ENCODE measurements at places on chromosomes 7 and 10.
A peak's percentile ranks its signal among the peaks of the same experiment; 100 is the strongest.

GRCh38 chr10:30528429-30528786 is 94.4 kb downstream of the MAP3K8 start:
- DNase-seq, result no peak

DNA sequence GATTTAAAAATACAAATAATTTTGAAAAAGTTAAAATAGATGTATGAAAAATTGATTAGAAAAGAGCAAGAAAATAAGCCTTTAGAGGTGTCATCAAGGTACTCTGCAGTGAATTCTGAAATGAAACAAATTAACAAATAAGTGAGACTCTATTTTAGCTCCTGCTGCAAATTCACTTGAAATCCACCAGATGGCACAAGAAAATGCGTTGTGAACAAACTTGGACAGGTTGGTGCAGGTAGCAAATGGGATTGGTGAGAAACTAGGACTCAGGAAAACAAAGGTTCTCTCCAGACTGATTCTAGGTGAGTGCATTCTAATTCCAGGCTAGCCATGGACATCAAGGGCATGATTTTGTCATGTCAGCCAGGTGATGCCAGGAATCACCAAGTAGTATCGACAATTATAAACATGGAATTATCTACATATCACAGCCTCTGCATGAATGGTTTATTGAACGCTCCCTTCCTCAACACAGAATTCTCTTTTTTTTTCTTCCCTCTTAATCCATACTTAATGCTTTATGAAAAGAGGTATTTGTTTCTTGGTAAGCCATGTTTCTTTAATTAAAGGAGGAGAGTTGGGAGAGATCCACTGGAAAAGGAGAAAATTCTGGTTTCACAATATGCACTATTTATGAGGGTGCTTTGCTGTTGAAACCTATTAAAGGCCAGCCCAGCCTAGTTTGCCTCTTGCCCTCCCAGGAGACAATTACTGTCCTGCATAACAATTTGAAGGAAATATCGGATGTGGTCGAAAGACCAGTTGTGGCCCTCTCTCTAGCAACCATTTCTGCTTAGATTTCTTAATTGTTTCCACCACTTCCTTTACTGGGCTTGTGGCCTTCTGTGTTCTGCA is 118.1 kb downstream of the ZNF365 start:
- no peak for DNase-seq

- DNase-seq, result no peak
These were observed 133.0 kb upstream of the PCBD1 start for GRCh38 chr10:71021402-71021801.

DNA sequence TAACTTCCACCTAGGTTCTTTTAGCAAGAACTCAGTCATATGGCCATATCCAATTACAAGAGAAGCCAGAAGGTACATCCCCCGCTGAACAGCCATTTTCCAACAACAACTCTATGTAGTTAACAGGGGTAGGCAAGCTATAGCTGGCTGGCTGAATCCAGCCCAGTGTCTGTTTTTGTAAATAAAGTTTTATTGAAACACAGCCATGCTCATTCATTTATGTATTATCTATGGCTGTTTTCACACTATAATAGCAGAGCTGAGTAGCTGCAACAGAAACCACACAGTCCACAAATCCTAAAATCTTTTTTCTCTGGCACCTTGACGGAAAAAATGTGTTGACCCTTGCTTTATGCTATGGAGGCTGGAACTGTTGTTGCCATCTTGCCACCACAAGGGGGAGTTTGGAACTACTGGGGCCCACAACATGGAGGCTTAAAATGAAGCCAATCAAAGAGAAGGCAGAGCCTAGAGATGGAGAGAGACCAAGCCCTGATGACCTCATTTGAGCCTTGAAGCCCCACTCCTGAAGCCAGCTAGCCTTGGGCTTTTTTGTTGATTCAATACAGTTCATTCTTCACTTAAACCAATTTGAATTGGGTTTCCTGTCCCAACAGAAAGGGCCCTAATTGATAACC is 33.3 kb upstream of the XPNPEP1 start:
- DNase-seq, result peak; percentile 44

- DNase-seq, result no peak
These were observed 223.8 kb downstream of the ZMYND11 start for GRCh38 chr10:359093-359492.

DNA sequence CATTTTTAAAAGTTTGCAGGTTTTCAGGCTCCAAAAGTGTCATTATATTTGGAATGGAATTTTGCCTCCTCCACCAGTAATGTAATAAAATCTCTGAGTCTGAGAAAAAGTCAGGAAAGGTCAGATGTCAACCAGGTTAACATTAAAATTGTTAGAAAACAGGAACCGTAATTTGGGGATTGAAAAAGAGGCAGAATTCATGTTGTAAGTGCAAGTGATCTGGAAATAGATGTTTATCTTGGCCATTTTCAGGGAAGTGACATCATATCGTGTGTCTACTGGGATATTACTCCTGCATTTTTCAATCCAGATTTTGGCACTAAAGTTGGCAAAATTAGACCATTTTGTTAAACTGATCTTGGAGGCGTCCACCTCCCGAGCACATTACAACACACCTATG is 428.5 kb upstream of the MGMT start:
- DNase-seq, result no peak

DNA sequence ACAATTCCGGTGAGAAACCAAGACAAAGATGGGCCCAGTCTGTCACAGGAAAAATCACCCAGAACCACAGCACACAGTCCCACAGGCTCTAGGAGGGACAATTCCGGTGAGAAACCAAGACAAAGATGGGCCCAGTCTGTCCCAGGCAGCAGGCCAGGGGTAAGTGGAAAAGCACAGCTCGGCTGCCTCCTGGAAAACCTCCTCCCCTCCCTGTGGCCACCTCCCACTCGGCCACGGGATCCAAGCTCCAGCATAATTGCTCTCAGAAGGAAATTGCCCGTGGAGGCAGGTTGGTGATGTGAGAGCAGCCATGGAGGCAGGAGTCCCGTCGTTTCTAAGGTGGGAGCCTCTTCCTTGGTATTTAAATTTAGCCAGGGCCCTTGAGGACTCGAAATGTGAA is 95.7 kb downstream of the PLXNA4 start:
- DNase-seq, result no peak

DNA sequence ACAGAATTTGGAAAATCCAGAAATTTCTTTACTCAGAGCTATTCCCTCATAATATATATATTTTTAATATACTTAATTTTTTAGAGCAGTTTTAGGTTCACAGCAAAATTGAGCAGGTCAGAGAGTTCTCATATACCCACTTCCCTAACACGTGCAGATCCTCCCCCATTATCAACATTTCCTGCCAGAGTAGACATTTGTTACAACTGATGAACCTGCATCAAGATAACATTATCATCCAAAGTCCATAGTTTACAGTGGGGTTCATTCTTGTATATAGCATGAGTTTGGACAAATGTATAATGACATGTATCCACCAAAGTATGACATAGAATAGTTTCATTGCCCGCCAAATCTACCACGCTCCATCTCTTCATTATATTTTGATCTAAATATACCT is 170.0 kb downstream of the PTEN start:
- DNase-seq, result no peak

GRCh38 chr7:24718431-24718831 is 38.8 kb downstream of the GSDME start:
- no peak for DNase-seq

DNA sequence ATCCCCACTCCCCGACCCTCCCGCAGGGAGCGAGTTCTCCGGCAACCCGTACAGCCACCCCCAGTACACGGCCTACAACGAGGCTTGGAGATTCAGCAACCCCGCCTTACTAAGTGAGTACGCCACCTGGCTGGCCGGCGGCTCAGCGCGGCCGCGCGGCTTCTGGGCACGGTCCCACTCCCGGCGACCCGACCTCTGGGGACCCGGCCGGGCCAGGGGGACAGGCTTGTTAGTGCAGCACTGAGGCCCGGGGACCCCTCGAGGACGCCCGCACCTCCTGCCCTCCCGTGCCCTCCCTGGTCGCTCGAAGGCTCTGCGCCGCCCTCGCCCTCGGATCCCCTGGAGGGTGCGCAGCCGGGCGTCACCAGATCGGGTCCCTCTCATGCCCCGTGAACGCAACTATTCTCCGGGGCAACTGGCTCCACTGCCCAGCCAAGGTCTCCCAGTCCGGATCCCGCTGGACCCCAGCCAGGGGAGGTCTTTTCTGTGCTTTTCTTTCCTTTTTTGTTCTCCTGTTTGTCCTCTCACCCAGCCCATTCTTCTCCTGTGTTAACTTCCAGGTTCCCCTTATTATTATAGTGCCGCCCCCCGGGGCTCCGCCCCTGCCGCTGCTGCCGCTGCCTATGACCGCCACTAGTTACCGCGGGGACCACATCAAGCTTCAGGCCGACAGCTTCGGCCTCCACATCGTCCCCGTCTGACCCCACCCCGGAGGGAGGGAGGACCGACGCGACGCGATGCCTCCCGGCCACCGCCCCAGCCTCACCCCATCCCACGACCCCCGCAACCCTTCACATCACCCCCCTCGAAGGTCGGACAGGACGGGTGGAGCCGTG is 81.8 kb downstream of the PAX2 start:
- DNase-seq, result no peak

DNA sequence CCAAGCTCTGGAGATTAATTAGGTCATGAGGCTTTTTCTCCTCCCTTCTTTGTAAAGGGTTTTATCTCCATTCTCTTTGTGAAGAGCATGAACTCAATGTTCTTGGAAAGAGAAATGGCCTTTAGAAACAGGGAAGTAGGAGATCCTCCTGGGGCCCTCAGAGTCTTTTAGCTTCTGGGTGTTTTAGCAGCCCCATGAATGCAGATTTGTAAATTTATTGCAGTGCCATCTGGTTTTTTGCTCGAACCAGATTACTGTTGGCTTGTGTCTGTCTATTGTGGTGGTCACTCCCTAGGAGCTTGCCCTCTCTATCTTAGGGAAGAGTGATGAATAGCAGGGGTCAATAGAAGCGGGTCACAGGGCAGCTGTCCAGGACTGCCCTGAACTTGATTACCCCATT is 110.6 kb downstream of the BTRC start:
- no peak for DNase-seq

DNA sequence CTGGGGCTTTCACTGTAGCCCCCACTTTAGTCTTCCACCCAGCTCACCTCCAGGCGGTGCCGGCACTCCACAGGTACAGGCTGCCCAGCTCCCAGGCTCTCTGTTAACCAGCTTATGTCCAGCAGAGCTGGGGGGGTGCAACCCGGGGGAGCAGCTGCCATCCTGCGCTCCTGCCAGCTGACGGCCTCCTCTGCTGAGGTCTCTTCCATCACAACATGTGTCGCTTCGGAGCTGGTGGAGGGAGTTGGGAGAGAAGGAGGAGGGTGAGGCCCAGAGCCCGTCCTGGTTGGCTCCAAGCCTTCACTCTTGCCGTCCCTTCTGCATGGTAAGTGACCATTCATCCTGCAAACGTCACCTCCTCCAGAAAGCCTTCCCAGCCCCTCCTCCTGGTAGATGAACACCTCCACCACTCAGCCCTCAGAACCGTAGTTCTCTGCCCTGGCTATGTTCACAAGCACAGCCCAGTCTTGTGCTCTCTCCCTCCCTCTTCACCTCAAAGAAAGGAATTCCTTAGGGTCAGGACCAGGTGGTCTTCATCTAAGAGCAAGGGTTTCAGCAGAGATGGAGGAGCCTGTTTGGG is 1.6 kb downstream of the POLM start:
- DNase-seq, result no peak
